Naive thymus-derived CD4-positive, alpha-beta T cell (primary cell): ENCODE measurements at places on chromosomes 1 and 21.

GRCh38 chr1:12798911-12799310 is 7.7 kb downstream of the PRAMEF1 start:
- DNase-seq = no peak

- DNase-seq = no peak
Observed at GRCh38 chr1:201385299-201385891, 7.9 kb upstream of the TNNT2 start.

DNA sequence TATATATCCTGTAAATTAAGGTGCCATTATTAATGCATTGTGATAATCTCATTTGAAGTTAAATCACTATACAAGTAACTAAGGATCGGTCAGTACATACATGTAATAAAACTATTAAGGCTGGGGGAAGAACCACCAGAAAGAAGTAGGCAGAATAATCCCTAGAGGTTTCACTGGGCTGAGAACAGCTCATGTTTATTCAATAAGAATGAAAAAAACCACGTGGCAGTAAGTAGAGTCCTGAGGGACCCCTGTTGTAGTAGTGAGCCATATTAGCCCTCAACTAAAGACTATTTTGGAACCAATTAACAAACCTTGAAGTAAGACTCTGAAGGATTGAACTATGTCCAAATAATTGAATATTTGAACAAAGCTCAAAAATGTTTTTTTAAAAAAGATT is 46.9 kb upstream of the ADAM30 start:
- DNase-seq = no peak

GRCh38 chr1:183991756-183992155 is 45.8 kb downstream of the COLGALT2 start:
- DNase-seq = no peak

DNA sequence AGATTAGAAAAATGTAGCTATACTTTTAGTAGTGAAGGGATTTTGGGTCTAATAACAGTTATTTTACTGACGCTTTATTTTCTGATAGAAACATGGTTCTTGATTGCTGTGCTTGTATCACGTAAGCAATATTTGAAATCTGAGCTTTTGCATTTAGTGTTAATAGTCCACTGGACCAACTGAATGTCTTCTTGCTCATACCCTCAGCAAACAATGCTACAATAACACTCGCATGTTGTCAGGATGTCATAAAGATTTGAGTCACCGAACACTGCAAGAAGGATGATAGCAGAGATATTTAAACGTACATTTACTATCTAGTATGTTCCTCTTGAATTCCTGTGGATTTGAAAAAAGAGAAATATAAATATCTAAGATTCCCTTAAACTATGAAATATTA is 7.5 kb downstream of the DYRK1A start:
- no peak for DNase-seq

- DNase-seq = no peak
Observed at GRCh38 chr1:32393832-32394140, 455 bp downstream of the BSDC1 start.

DNA sequence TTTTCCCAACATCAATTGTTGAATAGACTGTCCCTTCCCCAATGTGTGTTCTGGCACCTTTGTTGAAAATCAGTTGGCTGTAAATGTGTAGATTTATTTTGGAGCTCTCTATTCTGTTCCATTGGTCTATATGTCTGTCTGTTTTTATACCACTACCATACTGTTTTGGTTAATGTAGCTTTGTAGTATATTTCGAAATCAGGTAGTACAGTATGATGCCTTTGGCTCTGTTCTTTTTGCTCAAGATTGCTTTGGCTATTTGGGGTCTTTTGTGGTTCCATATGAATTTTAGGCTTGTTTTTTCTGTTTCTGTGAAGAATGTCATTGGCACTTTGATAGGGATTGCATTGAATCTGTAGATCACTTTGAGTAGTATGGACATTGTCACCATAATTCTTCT is 8.1 kb downstream of the ACOT11 start:
- DNase-seq = no peak

DNA sequence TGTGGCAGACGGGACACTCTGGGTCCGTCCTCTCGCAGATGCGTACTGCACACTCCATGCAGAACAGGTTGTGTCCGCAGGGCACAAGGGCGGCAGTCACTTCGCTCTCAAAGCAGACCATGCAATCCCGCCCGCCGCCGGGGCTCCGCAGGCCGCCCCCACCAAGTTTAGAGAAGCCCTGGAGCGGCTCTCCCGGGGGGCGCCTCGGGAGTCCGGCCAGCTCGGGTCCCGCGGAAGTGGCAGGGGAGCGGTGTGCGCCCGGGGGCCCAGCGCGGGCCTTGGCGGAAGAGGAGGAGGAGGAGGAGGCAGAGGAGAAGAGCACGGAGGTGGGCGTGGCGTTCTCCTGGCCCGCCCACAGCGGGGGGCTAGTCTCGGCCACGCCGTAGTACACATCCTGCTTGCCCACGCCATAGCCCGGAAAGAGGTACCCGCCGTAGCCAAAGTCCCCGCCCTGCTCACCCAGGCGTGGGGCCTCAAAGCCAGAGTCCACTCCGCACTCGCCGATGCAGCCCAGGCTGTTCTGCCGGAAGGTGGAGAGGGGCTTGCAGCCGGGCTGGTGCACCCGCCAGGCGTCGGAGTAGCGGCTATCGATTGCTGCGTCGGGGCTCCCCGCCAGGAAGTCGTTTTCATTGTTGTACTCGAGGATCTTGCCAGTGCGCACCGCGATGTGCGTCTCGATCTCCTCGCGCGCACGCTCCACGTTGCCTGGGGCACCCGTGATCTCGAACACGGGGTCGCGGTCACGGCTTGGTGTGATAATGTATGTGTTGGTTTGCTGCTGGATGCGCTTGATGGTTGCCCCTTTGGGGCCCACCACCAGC is 5.4 kb downstream of the MEX3A start:
- no peak for DNase-seq

GRCh38 chr1:25725482-25725881 is 74.5 kb upstream of the SELENON start:
- no peak for DNase-seq

GRCh38 chr1:202144402-202145067 is at the start of gene ARL8A:
TSS of gene ARL8A (minus strand) at chr1:202144737. CDS start at chr1:202144572, 165 bp downstream.
- peak; percentile 81 for DNase-seq

DNA sequence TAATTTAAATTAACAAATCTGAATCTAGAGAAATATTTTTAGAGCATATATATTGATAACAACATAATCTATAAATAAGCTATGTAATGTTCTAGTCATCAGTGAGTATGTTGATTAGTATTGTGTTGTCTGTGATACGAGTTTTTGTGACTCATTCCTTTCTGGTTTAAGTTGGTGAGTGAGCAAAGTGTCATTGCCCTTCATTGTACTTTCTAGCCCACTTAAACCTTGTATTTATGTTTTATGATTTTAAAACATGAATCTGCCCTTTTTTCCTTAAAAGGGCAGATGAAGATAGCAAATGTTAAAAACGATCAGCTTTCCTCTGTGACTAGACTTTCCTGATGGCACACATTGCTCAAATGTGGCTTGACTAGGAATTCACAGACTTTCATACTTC is 38.5 kb downstream of the MACO1 start:
- no peak for DNase-seq

DNA sequence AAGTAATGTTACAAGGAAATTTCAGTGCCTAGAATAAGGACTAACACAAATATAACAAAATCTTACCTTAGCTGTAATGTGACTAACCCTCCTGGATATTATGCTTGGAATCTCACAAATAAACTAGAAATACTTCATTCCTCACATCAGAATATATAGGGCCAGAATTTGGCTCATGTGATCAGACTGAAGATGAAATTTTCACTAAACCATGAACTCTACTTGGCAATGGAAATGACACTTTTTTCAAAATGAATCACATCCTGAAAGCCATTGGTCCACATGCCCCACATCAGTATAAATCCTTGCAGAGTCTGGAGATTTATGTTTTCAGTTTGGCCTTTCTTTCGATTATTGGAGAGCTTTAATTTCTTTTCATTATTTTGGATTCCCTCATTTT is 227.8 kb downstream of the NRIP1 start:
- no peak for DNase-seq

DNA sequence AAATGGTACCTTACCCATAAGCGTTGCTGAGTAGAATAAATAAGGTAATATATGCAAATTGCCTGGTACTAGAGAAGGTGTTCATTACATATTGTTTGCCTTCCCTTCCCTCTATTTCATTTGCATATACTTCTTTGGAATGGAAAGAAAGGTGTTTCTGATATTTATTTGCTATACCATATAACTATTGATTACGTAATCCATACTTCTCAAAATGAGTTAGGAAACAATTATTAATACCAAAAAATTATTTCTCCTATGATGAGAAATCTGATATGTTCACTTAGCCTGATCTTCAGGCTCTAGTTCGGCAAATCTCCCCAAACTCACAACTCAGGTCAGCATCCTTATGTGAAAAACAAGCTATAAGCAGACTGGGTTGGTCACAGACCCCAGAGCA is 119.3 kb downstream of the DAB1 start:
- DNase-seq = no peak

GRCh38 chr1:178612261-178612660 is 99.4 kb downstream of the TEX35 start:
- no peak for DNase-seq

- DNase-seq = no peak
Observed at GRCh38 chr1:92995441-92996430, 34.5 kb upstream of the DIPK1A start.

DNA sequence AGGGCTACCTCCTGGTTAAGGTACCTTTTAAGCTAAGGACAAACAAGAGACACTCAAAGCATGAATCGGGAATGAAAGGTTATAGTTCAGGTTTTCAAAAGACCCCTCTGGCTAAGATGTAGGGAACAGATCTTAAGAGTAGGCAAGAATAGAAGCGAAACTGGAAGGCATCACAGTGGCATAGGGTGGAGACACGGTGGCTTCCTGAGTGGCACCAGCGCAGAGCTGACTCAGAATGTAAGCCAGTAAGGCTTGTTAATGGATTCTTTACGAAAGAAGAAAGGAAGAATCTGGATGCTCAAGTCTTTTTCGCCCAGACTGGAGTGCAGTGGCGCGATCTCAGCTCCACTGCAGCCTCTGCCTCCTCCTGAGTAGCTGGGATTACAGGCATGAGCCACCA is 21.2 kb downstream of the PADI6 start:
- no peak for DNase-seq

DNA sequence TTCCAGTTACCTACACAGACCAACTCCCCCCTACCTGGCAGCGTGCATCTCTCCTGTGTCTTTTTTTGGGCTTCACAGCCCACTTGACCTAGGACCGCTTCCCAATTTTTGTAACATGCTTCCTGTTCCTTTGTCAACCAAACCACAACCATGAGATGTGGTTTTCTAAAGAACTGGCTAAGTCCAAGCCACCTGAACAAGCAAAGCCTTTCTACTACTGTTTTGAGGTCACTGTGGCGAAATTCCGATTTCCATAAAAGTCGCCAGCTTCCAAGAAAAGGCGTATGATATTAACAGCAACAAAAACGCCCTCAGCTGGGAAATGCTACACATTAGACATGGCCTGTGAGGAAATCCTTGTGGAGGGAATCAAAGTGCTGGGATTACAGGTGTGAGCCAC is 12.7 kb upstream of the AK2 start:
- DNase-seq = no peak
